Activated T-helper 9 cell treated with anti-CD3 and anti-CD28 coated beads, Interleukin-2, amount 50 U/mL, for 16 hours (primary cell): ENCODE measurements at places on chromosomes 3 and 15.

- DNase-seq = no peak
These were observed 236.2 kb downstream of the TLE3 start for GRCh38 chr15:69861331-69862171.

GRCh38 chr3:57068437-57069089 is 8.1 kb downstream of the SPATA12 start:
- DNase-seq = no peak

GRCh38 chr3:161915418-161915750 is 418.8 kb downstream of the OTOL1 start:
- no peak for DNase-seq

DNA sequence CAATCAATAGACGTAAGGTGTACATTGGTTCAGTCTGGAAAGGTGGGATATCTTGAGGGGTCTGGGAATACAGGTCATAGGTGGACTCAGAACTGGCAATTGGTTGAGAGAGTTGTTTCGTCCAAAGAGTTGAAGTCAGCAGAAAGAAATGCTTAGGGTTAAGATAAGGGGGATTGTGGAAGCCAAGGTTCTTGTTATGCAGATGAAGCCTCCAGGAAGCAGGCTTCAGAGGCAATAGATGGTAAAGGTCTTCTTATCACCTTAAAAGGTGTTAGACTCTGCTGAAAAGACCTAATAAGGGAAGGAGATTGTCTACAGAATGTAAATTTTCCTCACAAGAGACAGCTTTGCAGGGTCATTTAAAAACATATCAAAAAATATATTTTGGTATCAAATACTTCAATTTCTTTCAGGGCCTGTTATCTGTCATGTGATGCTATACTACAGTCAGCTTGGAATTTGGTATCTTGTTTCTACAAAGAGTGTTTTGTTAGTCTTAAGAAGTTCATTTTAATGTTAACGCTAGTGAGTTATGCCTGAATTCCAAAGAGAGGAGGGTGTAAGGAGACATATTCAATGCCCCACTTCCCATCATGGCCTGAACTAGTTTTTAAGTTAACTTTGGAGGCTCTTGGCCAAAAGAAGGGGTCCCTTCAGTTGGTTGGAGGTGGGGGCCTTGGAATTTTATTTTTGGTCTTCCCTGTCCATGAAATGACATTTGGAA is 378.2 kb upstream of the ROBO2 start:
- no peak for DNase-seq
